ENCODE measurements at places on chromosomes 5 and 9.

DNA sequence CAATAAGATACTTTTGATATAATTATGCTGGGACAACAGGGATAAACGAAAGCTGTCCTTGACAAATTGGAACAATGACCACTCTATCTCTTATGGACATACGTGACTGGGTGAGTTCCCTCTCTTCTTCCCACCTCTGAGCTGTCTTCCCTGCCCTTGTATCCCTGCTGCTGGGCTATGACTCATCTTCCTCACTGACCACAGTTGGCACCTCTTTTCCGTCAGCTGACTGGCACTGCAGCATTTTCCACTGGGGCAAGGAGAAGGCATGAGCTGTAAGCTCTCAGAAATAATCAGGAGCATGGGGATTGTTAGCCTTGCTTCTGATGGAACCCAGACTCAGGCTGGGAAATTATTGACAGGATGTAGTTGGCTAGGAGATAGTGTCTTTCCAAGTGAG, 48.7 kb downstream of the PCSK1 start:
- peak; percentile 93 for DNase-seq

DNA sequence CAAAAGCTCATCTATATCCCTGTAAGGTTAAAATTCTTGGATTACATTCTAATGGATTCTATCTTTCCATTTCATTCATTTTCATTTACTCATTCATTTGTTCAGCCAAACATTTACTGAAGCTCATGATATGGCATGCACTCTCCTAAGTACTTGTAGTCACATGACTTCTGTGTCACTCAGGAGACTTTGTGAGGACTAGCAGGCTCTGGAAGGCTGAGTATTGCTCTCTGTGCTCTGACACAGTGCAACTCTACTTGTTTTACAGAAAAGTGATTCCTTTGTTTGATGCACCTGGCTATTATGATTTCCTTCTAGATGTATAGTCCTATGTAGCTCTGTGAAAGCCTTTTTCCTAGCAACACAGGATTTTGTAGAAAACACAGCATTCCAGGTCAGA, 53.0 kb downstream of the YIPF5 start:
- DNase-seq: no peak

GRCh38 chr5:107395632-107396350, 274.9 kb downstream of the EFNA5 start:
- DNase-seq: no peak

DNA sequence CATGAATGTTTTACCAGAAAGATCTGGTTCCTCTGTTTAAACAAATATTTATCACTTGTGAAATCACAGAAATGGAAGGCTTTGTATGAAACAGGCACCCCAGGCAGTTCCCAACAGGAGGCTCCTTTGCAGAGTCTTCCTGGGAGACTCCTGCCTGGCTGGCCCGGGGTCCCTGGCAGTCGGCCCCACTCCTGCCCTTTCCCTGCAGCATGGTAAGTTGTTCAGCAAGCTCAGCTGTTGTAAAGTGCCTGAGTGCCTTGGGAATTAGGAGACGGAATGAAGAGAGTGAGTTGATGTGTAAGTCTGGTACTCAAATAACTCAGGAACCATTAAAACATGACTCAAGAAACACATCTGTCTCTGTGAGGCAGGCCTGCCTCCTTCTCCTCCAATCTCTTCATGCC, 17.5 kb upstream of the LHFPL2 start:
- DNase-seq: no peak

DNA sequence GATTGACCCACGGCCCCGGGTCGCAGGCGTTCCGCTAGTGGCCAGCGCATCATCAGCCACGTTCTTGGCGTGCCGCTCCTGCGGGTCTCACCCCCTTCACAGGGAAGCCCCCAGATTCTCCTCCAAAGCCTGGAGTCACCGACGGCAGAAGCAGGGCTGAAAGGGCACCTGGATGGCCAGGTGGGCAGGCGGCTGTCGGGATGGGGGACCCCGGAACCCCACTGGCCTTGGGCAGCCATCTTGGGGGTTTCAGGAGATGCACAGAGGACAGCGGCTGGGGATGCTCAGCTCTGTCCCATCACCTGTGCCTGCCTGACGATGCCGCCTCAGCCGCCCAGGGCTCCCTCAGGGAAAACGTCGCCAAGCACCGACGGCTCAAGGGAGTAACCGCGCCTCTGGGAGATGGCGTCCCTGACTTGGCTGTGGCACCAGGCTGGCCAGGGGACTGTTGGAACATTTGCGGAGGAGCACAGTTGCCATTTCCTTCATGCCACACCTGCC, 14.1 kb upstream of the SLC9A3 start:
- no peak for DNase-seq

DNA sequence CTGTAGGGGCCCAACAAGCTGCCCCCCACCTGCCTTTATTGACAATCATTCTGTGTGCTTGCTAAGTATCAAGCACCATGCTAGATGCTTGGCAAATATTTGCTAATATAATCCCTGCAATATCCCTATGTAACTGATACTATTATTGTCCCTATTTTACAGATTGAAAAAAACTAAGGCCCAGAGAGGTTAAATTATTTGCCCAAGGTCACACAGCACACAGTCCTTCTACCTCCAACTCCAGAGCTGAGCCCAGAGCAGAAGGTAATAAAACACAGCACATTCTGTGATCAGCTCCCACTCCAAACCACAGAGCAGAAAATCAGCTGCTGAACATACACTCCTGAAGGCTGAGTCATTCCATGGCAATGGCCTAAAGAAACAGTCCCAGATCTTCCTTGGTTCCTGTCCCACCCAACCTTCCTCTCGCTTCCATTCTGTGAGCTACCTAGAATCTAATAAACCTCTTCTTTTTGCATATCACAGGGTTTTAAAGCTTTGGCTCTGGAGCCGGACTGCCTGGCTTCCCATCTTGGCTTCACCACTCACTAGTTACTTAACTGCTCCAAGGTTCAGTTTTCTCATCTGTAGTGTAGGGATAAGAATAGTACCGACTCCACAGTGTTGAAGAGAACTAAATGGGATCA, 66.7 kb upstream of the ADRA1B start:
- peak; percentile 71 for DNase-seq

DNA sequence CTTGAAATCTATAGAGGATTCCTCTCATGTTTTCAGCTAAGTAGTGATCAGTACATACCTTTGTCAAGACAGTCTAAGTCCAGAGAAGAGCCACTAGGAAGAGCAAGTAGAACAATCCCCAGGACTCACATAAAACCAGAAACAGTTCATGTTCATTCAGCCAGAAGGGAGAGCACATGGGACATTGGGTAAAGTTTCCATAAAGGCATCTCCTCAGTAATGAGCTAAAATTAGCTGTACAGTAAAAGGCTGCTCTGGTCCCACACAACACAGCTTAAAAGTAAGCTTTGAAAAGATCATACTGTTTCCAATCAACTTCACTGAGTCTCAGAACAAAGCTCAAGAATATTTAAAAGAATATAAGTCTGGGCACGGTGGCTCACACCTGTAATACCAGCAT, 32.4 kb downstream of the HOMER1 start:
- no peak for DNase-seq

- no peak for DNase-seq
These were observed 45.7 kb upstream of the ALDOB start for GRCh38 chr9:101481261-101481660.

DNA sequence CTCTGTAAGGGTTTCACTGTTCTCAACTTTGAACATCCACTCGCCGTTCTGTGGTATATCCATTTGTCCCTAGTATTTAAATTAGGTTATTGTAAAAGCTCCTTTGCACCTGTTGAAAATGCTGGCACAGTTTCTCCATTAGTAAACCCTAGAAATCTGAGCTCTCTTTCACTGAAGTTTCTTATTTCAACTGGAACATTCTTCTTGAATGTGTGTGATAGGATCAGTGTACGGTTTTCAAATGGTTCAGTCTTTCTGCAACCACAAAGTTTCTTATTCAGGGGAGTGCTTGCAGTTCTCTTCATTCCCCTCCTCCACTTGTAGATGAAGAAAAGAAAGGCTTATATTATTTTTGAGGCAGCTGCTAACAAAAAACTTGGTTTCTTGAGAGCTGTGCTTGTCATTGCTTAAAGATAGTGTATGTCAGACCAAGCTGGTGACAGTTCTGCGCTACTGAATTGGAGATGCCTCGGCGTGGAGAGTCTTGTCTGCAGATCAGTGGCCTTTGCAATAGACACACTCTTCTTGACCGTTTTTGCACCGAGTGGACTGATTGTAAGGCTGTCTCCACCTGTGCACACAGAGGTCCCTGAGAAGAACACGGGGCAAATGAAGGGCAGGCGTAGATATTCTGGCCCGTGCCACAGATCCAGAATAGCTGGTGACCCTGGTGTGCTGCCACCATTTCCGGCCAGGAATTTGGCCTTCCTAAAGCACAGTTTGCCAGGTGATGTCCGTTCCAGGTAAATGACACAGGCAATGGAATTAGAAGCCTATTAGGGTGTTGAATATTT, 102.2 kb downstream of the TRIO start:
- no peak for DNase-seq

GRCh38 chr9:35776018-35776417, 15.4 kb upstream of the NPR2 start:
- DNase-seq: no peak

- DNase-seq: peak; percentile 39
These were observed 373.6 kb downstream of the ADGRV1 start for GRCh38 chr5:90932052-90932699.

GRCh38 chr9:38130724-38131123, 61.7 kb upstream of the SHB start:
- no peak for DNase-seq

- no peak for DNase-seq
These were observed 3.9 kb downstream of the RELL2 start for GRCh38 chr5:141640698-141641097.

- no peak for DNase-seq
These were observed 233.8 kb downstream of the GAS1 start for GRCh38 chr9:86713470-86713869.

GRCh38 chr5:33235304-33235703, 205.5 kb upstream of the TARS1 start:
- DNase-seq: no peak

- DNase-seq: no peak
These were observed 183.9 kb upstream of the PPP1R26 start for GRCh38 chr9:135295551-135296300.

DNA sequence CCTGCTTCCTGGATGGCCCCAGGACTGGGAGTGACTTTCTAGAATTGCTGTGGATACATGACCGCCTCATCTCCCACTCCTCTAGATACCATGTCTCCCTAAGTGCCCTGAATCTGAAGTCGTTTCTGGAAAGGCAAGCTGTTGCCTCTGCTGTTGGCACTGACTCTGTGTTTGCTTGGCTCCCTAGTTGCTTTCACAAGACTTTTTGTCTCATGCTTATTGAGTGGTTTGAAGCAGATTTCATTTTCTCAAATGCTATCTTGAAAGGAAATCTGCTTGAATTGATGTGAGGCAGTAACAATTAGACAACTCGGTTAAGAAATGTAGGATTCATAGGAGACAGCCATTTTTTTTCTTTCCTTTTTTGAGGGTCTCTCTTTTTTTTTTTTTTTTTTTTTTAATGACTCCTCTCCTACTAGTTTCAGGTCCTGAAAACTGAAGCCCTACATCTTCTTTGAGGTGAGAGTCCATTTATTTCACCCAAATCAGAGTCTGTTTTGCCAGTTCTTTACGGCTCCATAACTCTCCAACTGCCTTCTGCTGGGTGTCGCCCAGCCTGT, 65.9 kb downstream of the PRDM6 start:
- no peak for DNase-seq

GRCh38 chr9:110364451-110364850, 26.8 kb upstream of the TXNDC8 start:
- no peak for DNase-seq

DNA sequence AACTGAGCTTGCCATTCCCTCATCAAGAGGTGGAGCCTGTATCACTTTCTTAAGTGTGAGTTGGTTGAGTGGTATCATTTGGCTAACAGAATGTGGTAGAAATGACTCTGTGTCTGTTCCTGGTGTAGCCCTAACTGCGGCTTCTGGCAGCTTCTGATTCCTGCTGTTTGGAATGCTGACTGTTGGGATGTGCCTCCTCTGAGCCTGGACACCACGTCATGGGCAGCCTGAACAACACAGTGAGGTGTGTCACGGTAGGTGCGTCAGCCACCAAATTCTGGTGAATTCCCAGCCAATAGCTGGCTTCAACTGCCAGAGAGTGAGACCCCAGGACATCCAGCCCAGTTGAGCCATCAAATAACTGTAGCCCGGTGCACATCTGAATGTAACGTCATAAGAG, 6.1 kb upstream of the C9orf152 start:
- peak; percentile 33 for DNase-seq

DNA sequence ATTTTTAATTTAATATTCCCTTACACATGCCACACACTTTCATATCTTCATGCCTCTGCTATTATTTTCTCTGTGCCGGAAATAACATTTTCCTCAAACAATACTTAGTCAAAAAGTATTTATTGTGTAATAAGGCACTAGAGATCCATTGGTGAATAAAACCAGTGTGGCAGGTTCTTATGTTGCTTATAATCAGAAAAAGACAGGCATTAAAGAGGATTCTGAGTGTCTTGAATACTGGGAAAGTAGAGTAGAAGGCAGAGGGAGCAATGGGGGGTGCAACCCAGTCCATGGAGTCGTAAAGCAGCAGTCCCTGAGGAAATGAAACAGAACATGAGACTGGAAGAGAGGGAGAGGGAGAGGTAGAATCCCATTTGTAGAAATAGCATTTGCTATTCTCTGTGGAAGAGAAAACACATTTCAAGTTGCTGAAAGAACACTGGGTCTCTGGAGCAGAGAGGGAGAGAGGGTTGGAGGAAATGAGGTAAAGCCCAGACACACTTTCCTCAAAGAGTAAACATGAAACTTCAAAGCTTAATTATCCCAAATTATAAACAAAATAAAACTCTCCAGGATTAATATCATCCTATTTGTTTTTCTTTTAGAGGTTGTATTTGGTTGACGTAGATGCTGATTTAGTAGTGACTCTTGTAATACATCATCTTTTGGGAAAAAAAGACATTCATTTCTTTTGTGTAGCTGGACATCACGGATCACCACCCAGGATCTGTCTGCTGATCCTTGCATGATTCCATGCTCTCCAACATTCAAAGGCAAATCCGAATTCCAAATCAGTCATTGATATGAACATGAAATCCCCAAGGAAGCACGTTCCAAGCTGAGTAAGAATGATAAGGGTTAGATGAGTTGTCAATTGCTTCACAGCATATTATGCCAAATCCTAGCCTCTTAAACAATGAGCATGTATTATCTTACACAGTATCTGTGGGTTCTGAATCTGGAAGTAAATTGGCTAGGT, 37.4 kb upstream of the GRAMD2B start:
- no peak for DNase-seq

DNA sequence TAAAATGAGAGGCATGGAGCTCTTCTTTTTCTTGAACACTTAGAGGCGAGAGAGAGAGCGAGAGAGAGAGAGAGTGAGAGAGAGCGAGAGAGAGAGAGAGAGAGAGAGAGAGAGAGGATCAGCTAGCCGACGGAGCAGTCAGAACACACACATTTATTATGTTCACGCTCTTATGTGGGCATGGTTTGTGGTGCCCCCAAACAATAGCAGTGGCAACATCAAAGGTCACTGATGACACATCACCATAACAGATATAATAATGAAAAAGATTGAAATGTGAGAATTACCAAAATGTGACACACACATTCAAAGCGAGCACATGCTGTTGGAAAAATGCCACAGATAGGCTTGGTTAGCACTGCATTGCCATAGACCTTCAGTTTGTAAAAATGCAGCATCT, 116.1 kb downstream of the KDM4C start:
- DNase-seq: peak; percentile 64

- no peak for DNase-seq
These were observed 467.6 kb downstream of the ARHGEF28 start for GRCh38 chr5:74093561-74093960.

- DNase-seq: no peak
These were observed 387.1 kb upstream of the IZUMO3 start for GRCh38 chr9:24932785-24933184.

Data from SW480 (cell line).